ENCODE measurements at places on chromosomes 3 and 15.

DNA sequence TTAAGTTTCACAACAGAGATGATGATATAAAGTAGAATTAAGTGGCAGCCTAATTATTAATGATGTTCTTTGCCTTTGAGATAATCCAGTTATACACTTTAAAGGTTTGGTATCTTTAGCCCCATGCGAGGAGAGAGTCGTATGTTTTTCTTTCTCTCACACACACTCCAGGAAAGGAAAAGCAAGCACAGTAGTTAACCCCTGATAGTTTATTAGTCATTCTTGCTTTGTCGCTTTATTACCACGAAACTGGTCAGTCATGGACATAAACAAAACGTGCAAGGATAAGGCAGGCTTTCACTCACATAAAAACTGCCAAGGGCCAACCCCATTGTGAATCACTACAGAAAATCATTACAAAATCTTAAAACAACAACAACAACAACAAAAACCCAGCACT lies 866.9 kb downstream of the FHIT start:
- no peak for DNase-seq

GRCh38 chr3:46082849-46083248 lies 55.6 kb upstream of the XCR1 start:
- no peak for DNase-seq

- DNase-seq: no peak
These were observed 30.0 kb upstream of the MEIS2 start for GRCh38 chr15:37130356-37130755.

DNA sequence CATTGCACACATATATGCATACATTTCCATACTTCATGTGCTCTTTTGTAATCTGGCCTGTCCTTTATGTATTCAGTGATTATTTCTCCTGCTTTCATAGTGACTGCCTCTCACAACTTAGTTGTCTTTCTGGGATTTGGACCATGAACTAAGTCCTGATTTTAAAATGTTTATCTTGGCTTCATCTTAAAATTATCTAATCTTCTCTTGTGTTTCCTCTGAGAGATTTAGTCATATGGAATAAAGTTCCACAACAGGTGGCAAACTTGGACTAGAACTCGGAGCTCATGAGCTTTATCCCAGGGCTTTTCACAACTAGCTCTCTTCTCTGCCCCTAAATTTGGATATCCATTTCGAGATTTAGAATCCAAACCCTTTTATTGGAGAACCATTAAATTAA lies 44.3 kb downstream of the U2SURP start:
- DNase-seq: no peak

GRCh38 chr3:39264053-39264452 lies 15.8 kb downstream of the CX3CR1 start:
- no peak for DNase-seq

GRCh38 chr15:23424111-23424904 lies 22.7 kb downstream of the GOLGA6L2 start:
- no peak for DNase-seq

DNA sequence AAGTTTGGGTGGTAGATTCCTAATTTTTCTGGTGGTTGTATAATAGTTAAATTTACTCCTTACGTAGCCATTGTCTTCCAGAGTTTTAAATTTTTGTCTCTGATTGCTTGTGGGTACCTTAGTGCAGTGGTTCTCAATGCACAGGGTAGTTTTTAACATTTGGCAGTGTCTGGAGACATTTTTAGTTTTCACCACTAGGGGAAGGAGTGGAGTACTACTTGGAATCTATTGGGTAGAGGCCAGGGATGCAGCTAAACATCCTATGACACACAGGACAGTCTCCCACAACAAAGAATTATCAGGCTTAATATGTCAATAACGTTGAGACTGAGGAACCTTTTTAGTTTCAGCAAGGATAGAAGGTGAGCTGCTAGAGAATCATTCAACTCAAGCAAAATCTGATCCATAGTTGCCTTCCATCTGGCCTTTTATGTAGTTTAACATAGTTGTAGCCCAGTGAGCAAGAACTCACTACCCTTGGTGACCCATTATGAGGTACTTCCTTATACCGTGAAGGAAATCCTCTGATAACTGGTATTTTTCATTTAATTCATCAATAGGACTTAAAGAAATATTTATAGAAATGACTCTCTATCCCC lies 8.6 kb upstream of the STX19 start:
- no peak for DNase-seq

- DNase-seq: no peak
These were observed 4.3 kb downstream of the CHL1 start for GRCh38 chr3:200758-201325.

DNA sequence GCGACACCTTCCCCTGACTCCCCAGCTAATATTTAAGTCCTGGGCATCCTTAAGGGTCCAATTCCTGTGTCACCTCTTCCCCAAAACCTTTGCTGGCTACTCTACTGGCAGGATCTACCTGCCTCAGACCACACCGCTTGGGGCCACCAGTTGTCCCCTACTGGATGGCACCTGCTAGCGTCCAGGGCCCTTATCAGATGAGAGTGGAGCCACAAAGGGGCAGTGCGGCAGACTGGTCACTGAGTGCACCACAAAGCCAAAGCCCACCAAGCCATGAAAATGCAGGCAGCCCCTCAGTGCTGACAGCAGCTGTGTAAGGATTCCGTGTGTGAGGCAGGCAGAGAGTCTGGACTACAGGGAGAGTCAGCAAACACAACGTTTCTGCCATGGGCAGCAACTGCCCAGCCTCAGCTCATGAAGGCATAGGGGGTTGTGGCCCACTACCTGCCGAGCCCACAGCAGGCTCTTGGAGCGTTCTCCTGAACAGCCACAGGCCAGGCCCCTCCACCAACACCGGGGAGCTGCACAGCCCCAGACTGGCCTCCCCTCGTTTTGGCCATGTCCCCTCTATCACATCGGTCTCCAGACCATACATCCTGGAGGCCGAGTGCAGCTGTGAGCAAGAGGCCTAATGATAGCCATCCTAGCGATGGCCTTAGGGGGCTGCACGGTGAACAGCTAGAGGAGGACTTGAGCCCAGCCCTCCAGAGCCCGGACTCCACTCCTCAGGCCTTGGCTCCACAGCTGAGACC lies 32.3 kb downstream of the ALDH1L1 start:
- no peak for DNase-seq

- no peak for DNase-seq
These were observed 139.2 kb downstream of the ATP8B4 start for GRCh38 chr15:49979705-49980382.

DNA sequence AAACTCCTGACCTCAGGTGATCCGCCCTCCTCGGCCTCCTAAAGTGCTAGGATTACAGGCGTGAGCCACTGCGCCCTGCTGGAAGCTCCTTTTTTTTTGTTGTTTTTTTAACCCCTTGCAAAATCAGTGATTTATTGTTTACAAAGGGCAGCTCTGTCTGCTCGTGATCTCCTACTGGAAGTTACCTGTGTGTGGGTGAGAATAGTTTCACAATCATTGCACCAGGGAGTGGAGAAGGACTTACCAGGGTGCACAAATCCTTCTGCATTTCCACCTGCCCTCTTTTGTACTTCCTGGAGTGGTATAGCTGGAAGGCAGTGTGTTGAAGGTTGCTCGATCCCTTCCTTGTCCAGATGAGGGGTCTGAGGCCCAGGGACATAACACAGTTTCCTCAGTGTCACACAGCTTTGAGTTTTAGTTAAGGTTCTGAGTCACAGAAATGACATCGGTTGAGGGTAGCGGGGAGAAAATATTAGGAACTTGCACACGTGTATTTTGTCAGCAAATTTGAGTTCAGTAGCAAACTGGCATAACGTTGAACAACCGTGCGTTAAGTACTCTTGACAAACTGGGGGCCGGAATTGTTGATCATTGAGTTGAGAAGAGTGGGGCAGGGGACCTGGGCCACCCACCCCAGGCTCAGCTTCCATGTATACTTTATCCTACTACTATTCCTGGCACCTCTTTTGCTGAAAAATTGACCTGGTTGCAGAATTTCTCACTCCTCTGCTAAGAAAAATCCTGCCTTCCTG lies 11.3 kb upstream of the TRAK1 start:
- DNase-seq: no peak

- no peak for DNase-seq
These were observed 616.3 kb upstream of the BCHE start for GRCh38 chr3:166453478-166453877.

- no peak for DNase-seq
These were observed 133.4 kb downstream of the VGLL4 start for GRCh38 chr3:11510356-11510755.

GRCh38 chr15:39961051-39961450 lies 27.1 kb downstream of the EIF2AK4 start:
- DNase-seq: no peak

GRCh38 chr3:126573492-126574117 lies 14.9 kb upstream of the C3orf22 start:
- no peak for DNase-seq

GRCh38 chr3:159850481-159850880 lies 138.2 kb upstream of the IL12A start:
- DNase-seq: no peak

GRCh38 chr3:127475975-127476705 lies 114.4 kb downstream of the TPRA1 start:
- DNase-seq: no peak

- no peak for DNase-seq
These were observed 15.9 kb downstream of the ABTB1 start for GRCh38 chr3:127688416-127689265.

DNA sequence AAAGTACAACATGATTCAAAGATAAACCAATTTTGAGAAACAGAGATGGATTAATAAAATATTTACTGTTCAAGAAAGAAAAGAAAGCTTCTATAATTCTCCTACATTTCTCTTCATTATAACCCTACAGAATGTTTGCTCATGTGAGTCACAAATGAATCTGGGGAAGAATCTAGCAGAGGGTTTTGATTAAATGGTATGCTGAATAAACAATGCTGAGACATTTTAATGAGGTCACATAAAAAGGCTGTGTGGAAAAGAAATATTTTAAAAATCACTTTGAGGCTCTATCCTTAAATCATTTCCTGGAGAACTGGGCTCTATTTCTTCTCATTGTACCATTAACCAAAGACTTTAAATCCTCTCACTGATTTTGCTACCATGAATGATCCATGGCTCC lies 727.7 kb downstream of the NTRK3 start:
- no peak for DNase-seq

- no peak for DNase-seq
These were observed 284.4 kb downstream of the KCNH8 start for GRCh38 chr3:19432669-19433068.

DNA sequence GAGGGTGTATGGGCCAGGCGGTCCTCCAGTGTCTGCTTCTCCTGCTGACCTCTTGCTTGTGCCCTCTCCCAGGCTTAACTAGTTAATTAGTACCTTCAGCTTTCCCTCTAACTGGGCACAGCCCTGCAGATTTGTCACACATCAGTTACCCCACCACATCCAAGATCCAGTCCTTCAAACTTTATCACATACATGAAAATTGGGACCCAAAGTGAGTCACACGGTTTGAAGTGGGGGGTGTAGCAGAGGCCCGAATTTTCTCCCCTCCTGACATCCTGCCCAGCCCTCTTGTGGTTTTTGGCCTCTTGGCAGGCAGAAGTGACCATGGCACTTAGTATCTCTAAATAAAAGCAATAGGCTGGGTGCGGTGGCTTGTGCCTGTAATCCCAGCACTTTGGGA lies 3.9 kb downstream of the MAPKAPK3 start:
- DNase-seq: no peak

- no peak for DNase-seq
These were observed 36.8 kb upstream of the TCAIM start for GRCh38 chr3:44301746-44302145.

DNA sequence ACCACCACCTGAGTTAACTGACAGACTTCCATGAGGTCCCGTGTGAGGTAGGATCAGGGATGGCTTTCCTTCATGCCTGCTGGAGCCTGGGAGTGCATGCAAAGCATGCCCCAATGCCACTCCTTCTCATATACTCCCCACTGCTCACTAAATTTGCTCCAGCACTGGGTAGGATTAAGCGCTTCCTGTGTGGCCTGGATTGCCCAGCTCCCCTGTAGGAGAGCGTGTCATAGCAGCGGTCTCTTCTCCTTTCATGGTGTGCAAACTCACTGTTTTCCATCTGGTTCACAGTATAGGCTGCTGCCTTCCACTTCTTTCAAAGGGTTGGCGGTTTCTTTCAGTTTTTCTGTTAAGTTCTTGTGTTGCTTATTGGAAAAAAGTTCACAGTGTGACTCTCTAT lies 34.1 kb upstream of the ABI3BP start:
- no peak for DNase-seq

DNA sequence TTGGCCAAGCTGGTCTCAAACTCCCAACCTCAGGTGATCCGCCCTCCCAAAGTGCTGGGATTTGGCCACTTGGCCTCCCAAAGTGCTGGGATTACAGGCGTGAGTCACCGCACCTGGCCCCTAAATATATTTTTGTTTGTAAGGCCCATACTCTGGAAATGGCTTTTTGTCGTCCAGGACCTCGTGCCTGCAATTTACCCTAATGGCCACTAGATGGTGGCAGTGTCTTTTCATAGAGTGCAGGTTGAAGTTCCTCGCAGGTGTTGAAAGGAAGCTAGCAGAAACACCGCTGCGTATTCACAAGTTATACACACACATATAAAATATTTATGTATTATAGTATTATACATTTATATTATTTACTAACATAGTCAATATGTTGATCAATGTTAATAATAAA lies 97.2 kb downstream of the LRTM1 start:
- DNase-seq: no peak

DNA sequence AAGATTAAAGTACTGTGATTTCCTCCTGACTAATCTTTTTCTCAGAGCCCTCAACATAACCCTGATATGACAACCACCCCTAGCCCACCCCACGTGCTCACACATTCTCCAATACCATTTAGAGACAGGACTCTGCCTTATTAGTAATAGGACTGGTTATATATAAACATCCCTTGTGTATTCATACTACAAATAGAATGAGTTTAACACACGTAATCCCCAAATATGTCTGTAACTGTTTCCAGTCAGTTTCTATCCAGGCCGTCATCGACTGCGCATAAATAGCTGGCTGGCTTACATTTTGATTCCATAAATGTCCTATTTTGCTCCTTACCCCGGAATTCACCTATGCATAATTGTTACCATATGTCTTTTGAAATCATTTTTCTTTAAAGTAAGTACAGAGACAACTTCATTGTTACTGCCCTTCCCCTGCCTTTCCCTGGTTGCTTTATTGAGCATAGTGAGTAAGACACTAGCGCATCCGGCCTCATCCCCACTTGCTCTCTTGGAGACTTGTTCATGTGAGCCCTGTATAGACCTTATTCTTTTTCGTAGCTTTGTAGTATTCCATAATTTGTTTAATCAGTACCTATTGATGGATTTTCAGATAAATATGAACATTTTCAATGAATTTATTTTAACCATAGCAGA lies 3.5 kb upstream of the P2RY14 start:
- DNase-seq: no peak
